Activated T-cell treated with anti-CD3 and anti-CD28 coated beads, Interleukin-2, amount 50 U/mL, for 4 hours (primary cell): ENCODE measurements at places on chromosomes 3 and 15.

DNA sequence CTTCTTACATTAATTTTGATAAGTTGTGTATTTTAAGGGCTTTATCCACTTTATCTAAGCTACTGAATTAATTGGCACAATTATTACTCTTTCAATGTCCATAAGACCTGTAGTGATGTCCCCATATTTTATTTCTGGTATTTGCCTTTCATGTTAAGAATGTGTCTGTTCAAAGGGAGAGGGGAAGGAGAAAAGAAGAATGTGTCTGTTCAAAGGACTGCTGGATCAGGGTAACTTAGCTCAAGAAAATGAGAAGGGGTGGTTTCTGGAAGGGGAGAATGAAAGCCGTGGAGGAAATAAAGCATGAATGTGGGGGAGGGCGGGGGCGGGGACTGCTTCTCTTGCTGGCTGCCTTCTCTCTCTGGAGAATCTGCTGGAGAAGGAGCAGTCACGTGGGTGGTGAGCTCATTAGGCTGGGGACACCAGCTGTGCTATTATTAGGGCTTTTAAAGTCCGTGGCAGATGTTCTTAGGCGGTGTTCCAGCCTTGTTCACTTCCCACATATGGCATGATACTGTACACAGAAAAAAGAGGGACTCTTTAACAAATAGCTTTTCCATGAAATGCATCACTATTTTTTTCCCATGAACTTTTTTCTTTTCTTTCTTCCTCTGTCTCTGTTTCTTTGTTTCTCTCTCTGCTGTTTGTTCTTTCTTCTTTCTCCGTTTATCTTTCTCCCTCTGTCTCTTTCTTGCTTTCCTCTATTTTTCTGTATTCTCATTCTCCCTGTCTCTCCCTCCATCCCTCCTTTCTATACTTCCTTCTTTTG is 63.7 kb upstream of the ULK4 start:
- DNase-seq: no peak

DNA sequence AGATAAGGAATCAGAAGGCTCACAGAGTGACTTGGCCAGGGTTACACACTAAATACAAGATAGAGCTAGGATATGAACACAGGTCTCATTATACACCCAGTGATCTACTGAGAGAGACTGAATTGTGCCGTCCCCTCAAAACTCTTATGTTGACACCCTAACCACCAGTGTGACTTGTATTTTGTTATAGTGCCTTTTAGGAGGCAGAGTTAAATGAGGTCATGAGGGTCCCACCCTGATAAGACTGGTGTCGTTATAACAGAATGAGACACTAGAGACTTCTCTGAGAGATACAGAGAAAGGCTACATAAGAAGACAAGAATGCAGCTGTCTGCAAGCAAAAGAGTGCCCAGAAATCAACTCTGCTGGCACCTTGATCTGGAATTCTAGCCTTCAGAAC is 12.6 kb downstream of the KPNA1 start:
- DNase-seq: no peak

- no peak for DNase-seq
Measured at GRCh38 chr3:111252779-111253178, 181.2 kb downstream of the NECTIN3 start.

- DNase-seq: no peak
Measured at GRCh38 chr15:68526784-68527183, 52.0 kb upstream of the CORO2B start.
